ENCODE measurements at places on chromosomes 1 and 21.

DNA sequence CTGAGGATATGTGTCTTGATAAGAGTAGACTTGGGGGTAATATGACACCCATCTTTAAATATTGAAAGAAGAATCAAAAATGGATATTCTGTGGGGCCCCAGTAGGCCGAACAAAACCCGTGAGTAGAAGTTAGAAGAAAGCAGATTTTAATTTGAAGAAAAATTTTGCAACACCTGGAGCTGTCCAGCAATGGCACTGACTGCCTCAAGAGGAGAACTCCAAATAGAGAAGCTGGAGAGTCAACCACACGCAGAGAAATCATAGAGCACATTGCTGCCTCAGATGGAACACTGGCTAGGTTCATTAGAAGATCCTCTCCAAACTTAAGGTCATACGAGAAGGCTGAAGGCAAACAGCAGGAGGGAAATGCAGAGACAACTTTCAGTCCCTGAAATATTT is 6.8 kb downstream of the NHLH1 start:
- DNase-seq = no peak

DNA sequence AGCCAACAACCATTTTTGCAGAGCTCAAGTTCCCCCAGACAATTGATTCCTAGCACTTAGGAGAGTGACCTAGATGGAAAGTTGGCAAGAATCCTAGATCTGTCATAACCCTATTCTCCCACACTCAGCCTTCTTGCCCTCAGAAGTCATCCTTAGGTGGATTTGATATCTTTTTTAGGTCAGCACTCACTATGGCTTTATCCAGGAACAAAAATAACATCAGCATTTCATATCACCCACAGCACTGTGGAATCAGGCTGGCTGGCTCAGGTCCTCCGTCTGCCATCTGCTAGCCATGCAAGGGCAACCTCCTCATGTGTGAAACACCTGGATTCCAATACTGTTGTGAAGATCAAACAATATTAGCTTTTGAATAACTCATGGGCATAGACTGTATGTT is 6.0 kb downstream of the DPT start:
- no peak for DNase-seq

GRCh38 chr1:183219616-183220009 is 33.5 kb downstream of the LAMC2 start:
- DNase-seq = no peak

DNA sequence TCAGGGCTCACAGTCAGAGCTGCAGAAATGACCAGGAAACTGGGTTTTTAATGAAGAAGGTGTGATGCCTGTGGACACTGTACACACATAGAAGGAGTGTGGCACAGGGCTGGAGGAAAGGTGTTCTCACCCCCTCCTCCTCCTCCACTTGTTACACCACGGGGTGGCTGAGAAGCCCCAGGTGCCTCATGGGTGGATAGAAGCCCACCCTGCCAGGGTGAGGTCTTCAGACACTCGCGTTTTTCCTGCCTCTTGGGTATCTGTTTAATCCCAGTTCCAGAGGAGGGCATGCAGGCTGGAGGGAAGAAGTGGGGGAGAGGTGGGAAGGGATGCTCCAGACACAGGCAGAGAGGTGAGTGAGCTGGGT is 9.7 kb upstream of the LAD1 start:
- DNase-seq = no peak

GRCh38 chr1:235532360-235532759 is 28.1 kb upstream of the B3GALNT2 start:
- no peak for DNase-seq

GRCh38 chr1:160746836-160747500 is 7.9 kb downstream of the SLAMF7 start:
- no peak for DNase-seq
